ENCODE measurements at places on chromosomes 13 and 19.

DNA sequence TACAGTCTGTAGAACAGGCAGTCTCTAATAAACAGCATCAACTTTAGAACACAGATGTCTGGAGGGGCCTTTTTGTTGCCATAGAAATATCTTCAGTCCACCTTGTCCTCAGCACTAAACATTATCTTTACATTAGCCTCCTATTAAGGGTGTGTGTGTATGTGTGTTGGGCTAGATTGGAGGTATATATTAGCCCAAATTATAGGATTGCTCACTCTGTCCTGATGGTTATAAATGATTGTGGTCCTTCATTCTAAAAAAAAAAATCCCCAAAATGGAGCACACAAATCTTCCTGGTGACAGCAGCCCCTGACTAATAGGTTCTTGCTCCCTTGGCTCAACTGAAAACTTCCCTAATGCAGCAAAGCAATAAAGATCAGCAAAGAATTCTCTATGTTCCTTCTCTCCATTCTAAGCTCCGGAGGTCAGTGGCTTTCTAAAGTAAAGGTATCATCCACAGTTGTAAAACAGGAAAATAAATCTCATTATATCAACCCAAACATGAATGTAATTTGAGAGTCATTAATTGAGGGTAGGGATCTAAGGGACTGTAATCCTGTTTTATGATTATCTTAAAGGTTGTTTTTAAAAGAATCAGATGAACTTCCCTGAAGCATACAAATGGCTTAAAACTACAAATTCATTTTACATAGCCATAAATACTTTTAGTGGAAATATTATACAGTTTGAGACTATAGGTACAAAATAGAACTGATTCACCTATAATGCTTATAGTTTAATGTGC is 232.7 kb downstream of the KLF12 start:
- no peak for DNase-seq

- no peak for DNase-seq
Measured at GRCh38 chr13:97583907-97584497, 150.0 kb downstream of the RAP2A start.

- DNase-seq, result no peak
Measured at GRCh38 chr13:30972888-30973377, 40.5 kb downstream of the TEX26 start.

DNA sequence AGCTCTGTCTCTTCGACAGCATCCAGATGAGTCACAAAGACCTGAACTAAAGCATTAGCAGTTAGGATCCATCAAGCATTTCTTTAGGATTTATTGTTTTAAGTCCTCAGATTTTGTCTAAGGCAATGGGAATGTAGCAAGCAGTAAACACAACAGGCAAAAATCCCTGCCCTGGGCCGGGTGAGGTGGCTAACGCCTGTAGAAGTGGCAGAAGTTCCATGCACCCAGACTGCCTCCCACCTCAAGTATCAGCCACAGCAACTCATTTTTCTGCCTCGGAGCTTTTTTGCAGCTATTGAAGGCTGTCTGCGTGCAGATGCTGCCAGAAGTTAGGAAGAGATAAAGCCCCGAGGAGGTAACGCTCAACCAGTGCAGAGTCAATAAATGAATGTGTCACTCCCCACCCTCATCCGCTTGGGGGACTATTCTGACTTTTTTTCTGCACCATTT is 47.1 kb upstream of the MRI1 start:
- DNase-seq, result no peak

- no peak for DNase-seq
Measured at GRCh38 chr13:94261163-94261562, 218.3 kb downstream of the DCT start.

GRCh38 chr13:58500938-58501337 is 869.4 kb downstream of the PCDH17 start:
- no peak for DNase-seq

DNA sequence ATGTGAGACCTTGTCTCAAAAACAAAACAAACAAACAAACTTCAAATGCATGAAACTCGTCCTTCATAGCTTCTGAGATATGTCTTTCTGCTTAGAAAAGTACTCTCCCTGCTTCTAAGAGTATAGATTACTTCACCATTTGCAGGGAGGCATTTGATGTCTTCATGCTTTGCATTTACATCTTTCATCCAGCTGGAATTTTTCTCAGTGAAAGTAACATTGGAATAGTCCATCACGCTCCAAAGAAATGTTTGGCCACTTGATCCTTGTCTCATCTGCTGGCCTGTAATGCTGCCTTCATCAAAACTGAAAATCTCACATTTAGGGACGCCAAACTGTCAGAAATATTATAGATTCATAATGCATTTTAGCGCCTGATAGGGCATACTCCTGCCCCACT is 19.2 kb downstream of the PNMA8A start:
- no peak for DNase-seq

DNA sequence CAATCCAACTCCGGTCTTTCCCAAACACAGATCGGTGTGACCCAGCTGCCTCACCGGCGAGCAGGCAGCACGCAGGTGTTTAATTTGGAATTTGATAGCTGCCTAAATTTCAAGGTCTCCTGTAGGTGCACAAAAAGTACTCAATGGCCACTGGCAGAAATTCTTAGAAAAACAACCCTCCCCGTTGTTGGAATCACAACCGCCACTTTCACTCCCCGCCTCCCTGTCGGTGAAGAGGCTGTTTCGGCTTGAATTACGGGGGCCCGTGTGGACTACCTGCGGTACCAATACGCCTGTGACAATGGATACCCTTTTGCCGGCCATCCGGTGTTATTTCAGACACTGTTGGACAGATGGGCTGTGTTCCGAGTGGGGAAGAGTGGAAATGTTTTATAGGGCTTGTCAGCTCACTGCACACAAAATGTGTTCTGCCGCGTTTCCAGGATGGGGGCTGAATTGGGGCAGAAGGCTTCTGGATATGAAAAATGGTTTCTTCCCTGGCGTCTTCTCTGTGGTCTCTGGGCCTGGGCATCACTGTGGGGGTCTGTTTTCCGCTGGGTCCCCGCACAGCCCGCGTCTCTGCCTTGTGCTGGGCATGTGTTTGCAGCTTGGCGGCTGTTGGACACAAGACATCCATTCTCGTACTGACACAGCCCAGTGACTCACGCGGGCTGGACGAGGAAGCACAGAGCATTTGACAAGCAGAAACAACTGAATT is 45.4 kb downstream of the ZIC5 start:
- DNase-seq, result no peak

Data from type B pancreatic cell (in vitro differentiated cells).